NCI-H774 (cell line): ENCODE measurements at places on chromosomes 3 and 15.

DNA sequence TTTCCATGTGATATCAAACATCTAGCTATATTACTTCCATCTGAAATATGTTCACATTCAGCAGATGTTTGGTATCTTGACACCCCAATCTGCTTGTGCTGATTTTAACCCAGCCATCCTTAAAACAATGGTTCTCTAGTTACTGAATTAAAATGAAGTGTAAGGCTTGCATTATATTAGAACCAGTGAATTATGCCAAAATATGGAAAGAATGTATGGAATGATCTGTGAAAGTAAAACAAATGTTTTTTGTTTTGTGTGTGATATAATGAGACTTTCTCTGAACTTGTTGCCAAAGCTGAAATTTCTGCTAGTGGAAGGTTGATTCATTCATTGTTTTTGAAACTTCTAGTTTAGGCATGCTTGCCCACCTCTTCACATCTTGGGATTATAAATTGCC, 317.1 kb downstream of the MEX3B start:
- DNase-seq, result no peak

- DNase-seq, result no peak
Measured at GRCh38 chr15:47374222-47374621, 343.1 kb upstream of the SEMA6D start.

- no peak for DNase-seq
Measured at GRCh38 chr15:62059108-62059815, 985 bp downstream of the VPS13C start.

DNA sequence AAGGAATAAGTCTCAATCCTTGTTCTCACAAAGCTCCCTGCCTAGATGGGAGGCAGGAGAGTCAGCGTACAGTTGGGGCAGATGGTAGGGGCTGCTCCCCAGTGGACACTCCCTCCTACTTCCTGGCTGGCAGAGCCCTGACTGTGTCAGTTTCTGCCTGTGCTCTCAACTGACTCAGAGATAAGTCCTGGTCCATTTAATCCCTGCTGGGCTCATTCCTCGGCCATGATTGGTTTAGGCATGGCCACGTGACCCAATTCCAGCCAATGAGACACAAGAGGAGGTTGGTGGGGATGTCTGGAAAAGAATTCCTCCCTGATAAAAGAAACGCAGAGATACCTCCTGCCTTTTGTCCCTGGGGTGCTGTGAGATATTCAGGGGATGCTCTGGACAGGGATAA, 118.1 kb upstream of the SLC6A11 start:
- DNase-seq, result no peak

DNA sequence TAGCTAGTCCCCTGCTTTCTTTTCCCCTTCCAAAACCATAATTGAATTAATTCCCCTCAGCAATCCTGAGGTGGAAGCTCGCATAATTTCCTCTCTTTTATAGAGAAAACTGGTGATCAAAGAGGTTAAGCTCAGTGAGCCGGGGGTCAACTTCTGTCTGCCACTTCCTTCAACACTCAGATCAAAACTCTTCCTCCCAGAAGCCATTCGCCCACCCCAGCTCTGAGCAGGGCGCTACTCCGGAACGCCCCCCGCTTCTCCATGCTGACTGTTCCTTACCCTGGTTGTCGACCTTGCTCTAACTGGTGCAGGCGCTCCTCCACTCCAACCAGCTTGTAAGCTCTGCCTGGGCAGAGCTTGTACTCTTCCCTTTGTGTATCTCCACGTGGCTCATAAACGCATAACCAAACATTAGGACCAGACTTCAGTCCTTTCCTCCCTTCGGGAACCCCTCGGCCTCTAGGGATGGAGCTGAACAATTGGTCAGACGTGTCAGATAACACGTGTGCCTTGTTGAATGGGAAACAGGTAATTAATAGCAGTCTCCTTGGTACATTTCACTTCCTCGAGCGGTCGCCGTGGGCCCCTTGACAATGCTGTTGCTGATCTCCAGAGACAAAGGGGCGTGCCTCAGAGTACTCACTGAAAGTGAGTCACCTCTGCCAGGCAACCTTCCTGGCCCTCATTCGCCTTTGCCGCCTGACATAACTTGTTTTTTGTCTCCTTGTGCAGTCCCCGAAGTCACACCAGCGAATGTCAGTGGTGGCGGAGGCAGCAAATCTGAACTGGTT, 71.8 kb downstream of the IL5RA start:
- no peak for DNase-seq

GRCh38 chr15:100809151-100809550, 70.5 kb upstream of the ALDH1A3 start:
- no peak for DNase-seq

DNA sequence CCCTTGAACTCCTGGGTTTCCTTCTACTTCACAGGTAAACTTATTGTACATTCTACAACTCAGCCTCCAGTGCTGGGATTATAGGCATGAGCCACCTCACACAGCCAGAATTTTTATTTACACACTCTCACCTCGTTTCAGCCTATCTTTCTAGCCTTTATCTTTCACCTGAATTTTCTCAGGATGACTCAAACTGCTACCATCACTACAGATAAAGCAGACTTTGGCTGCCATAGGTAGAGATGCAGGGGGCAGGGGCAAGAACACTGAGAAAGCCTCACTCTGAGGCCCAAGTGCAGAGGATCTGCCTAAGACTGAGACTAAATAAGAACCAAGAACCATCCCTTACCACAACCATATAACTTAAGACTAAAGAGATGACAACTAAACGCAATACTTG, 59.0 kb downstream of the ETFA start:
- no peak for DNase-seq

DNA sequence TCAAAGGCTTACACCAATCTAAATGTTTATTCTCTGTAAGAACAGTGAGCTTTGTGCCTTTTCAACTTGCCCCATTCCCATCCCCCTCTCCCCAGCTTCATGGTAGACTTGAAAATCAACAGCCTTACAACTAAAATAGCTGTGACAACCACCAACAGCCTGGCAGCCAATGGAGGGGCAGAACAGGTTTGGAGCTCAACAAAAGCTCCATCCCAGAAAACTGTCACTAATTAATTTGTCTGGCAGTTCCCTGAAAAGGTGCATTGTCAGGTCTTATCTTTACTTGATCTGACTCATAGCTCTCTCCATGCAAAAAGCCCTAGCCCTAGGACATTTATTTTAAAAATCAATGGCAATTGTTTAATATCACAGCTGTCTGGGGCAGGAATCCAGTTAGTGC, 22.6 kb downstream of the MTHFS start:
- DNase-seq, result peak; percentile 17
